CD4-positive, alpha-beta T cell (primary cell): ENCODE measurements at places on chromosomes 4 and X.

- no peak for DNase-seq
Measured at GRCh38 chrX:9835585-9836210, 49.5 kb downstream of the SHROOM2 start.

GRCh38 chr4:180330521-180330920 lies 1912.7 kb upstream of the TENM3 start:
- no peak for DNase-seq

DNA sequence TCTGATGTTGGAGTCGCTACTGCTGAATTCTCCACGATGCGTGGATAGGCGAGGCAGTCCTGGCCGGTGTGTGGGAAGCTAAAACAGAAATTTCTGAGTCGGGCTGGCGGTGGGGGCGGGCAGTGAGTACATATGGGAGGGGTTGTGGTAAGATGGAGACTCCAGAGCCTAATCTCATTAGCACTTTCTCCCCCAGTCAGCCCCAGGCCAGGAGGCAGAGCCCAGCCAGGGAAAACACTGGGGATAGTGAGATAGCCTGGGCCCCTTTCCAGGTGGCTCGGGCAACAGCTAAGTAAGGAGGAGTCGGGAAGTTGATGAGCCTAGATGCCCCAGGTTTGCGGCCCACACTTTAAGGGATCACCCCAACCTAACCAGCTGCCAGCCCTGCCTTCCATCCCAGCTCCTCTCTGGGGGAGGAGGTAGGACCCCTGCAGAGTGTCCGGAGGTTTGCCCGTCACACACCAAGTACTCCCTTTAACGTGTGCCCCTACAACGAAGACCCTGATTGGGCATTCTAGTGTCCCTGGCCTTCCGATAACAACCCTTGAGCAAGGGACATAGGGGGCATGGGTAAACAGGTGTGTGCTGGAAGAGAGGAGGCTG lies 2.4 kb upstream of the LOC101059915 start:
- DNase-seq, result no peak

GRCh38 chr4:74072739-74073138 lies 26.3 kb downstream of the CXCL2 start:
- no peak for DNase-seq
